ENCODE measurements at places on chromosomes 16 and 17.

DNA sequence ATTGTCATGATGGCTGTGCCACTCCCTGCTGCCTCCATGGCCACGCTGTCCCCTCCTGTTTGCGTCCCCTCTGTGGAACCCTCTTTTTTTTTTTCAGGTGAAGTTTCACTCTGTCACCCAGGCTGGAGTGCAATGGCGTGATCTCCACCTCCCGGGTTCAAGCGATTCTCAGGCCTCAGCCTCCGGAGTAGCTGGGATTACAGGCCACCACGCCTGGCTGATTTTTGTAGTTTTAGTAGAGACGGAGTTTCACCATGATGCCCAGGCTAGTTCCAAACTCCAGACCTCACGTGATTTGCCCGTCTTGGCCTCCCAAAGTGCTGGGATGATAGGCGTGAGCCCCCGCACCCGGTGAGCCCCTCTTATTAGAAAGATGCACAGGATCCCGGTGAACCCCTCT is 11.0 kb upstream of the UBE2I start:
- no peak for DNase-seq

DNA sequence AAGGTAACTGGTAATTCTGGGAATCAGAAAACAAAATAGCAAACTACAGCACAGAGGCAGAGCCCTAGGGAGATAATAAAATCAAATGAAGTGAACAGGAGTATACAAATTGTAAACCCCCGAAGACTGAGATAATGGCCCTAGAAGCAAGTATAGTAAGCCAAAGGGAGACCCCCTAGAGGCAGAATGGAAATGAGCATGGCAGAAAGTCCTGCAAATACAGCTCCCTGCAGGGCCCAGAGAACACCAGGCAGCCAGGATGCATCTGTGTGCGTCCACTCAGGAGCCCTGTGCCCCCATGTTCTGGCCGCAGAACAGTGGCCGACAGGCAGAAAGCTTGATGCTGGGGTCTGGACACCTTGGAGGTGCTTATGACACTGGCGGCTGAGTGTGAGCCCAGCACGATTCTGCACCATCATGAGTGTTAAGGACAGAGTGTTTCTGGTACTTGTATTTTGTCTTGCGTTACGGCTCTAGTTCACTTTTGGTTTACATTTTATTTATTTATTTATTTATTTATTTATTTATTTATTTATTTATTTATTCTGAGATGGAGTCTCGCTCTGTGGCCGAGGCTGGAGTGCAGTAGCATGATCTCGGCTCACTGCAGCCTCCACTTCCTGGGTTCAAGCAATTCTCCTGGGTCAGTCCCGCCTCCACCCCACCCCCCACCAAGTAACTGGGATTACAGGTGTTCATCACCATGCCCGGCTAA is 48.7 kb downstream of the RGS9 start:
- no peak for DNase-seq

DNA sequence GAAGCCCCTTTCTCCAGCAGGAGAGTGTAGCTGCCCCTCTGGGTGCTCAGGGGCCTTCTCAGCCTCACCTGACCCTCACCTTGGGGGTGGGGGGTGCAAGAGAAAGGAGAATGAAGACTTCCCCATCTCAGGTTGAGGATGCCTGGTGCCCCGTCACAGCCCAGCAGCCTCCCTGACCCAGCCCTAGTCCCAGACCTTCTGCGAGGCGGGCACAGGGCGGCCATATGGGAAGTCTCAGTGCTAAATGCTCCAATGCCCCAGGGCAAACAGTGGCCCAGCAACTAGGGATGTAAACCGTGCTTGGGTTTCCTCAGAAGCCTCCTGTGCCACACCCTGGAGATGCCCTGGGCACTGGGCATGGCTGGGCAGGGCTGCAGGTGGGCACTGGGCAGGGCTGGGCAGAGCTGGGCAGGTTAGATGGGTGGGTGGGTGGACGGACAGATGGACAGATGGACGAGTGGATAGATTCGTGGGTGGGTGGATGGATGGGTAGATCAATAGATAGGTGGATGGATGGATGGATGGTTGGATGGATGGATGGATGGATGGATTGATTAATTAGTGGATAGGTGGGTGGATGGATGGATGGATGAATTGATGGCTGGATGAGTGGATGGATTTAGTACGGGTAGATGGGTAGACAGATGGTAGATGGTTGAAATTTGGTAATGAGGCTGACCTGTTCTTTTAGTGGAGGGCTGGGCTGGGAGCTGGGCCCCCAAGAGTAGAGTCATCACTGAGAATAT is 16.8 kb downstream of the TPSD1 start:
- DNase-seq = no peak

- DNase-seq = peak; percentile 7
Measured at GRCh38 chr17:29390851-29391631, 878 bp downstream of the TAOK1 start.

GRCh38 chr17:9944704-9945103 is 39.6 kb upstream of the RCVRN start:
- DNase-seq = no peak

- DNase-seq = no peak
Measured at GRCh38 chr17:12659500-12659899, 6.2 kb upstream of the MYOCD start.

- no peak for DNase-seq
Measured at GRCh38 chr16:18942061-18942460, 15.9 kb upstream of the SMG1 start.

- no peak for DNase-seq
Measured at GRCh38 chr16:6095414-6095813, 997.8 kb upstream of the EEF2KMT start.

GRCh38 chr17:1059131-1059795 is 62.3 kb downstream of the TIMM22 start:
- DNase-seq = no peak

Measured in NCI-H1930 (cell line).